ENCODE measurements at places on chromosomes 5 and 9.

DNA sequence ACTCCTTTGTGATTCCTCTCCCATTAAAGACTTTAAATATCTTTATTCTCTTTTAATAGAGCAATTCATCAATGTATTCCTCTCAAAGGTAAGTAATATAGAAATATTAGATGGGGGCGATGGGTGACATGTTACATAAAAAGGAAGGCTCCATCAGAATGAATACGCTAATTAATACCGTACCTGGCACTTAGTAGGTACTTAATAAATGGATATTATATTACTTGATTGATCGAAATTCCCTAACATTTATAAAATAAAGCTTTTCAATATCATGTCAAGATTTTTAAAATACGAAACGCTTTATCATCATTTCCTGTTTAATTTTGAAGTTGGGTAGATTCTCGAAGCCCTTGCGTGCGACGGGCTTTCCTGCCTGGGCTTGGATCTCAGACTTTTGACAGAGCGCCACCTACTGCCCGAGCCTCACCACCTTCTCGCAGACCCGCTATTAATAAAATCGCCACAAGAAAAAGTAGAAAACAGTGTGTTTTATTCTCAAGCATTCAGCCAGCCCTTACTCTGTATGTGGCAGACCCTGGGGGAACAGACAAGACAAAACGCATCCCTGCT is 99.4 kb downstream of the C5orf15 start:
- DNase-seq: peak; percentile 50

GRCh38 chr9:87547671-87548081 is 50.0 kb downstream of the DAPK1 start:
- DNase-seq: no peak

- no peak for DNase-seq
Observed at GRCh38 chr5:63931836-63932235, 30.4 kb downstream of the HTR1A start.

DNA sequence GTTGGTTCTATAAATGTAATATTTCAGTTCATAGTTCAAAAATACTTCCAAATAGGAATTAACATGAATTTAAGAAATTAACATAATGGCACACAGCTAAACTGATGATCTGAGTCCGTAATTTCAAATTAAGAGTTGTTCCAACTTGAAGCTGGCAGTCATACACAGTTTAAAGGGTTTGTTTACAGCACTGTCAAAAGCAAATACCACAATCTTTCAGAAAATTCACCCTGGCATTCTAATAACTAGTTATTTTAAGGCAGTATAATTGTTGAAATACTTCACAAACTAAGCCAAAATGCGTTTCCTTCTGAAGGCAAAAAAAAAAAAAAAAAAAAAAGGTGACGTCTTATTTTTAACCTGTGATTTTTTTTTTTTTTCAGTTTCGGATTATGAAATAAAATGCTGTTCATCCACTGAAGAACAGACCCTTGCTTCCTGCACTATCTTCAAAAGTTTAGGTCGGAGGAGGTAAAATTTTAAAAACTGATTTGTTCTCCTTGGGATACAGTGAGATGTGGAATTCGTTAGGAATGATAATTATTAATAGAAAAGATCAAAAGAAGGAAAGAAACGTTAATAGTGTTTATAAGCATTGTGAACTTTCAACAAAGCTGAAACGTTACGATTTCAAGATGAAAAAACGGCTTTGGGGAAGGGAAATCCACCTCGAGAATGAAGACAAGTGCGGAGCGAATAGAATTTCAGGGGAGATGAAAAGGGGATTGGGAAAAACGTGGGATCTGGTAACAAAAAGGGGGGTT is 850 bp downstream of the IL6ST start:
- no peak for DNase-seq

- DNase-seq: no peak
Observed at GRCh38 chr5:180486636-180487149, 7.5 kb upstream of the CNOT6 start.

DNA sequence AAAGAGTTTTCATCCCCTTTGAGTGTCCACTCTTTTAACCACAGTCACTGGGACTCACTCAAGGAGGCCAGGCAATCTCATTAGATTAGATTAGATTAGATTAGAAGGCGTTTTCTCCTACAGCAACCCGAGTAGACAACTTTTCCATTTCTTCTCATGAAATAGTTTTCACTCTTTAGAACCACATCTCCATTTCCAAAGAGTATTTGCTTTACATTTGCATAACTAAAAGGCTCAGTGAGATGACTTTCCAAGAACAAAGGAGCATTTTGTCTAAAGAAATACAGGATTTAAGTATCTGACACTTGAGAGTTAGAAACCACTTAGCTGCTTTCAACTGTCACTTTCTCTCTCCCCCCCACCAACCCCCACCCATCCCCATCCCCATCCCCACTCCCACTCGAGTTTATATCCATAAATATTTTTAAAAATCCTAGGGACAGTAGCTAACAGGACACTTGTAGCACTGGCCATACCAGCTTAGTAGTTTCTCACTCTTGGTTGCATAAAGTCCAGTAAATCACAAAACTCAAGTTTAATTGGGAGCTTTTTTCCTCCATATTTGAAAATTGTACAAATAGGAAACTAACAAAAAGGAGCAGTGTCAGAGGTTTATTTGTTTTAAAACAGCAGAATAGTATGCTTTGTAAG is 2202.9 kb upstream of the WWC1 start:
- no peak for DNase-seq

DNA sequence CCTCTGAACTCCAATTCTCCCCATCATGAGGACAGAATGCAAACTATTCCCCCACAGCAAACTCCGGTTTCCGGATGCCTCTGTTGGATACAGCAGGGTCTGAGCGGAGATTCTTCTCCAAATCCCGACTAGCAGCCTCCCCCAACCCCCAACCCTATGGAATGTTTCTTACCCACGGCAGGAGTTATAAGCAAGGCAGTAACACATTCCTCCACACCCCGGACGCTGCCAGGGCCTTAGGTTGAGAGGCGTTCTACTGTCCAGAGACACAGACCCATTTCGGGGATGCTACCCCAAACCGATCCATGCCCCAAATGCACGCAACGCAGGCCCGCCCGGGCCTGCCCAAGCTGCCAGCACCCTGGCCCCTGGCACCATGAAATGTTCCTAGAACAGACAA is 85.6 kb upstream of the LMX1B start:
- DNase-seq: no peak

DNA sequence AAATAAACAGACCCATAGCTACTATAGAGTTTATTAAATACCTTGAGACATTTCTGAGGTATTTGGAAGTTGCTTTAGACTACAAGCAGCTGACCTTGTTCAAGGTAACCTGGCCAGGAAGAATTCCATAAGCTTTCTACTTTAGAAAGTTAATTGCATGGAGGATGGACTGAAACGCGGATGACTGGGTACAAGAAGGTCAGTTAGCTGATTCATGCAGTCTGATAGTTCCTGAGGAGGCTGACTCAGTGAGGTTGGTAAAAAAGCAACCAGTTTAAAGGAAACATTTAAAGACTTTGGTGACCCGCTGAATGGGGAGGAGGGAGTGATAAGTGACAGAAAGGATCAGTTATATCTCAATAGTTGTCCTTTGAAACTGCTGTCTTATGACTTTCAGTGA is 670.1 kb upstream of the CDH9 start:
- DNase-seq: no peak

GRCh38 chr9:94941211-94941875 is 214.8 kb downstream of the AOPEP start:
- no peak for DNase-seq

- no peak for DNase-seq
Observed at GRCh38 chr9:6134661-6135180, 80.9 kb upstream of the IL33 start.

DNA sequence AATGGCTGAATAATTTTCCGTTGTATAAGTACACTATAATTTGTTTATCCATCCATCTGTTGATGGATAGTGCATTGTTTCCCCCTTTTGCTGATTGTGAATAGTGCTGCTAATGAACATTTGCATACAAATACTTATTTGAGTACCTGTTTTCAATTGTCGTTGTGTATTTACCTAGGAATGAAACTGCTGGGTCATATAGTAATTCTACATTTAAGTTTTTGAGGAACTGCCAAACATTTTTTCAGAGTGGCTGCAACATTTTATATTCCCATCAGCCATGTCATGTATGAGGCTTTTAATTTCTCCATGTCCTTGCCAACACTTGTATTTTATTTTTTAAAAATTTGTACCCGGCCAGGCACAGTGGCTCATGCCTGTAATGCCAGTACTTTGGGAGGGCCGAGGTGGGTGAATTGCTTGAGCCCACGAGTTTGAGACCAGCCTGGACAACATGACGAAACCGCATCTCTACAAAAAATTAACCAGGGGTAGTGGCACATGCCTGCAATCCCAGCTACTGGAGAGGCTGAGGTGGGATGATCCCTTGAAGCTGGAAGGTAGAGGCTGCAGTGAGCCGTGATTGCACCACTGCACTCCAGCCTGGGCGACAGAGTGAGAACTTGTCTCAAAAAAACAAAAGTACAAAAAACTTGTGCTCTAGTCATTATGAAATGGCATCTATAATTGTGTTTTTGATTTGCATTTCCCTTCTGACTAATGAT is 2.2 kb upstream of the ANXA6 start:
- no peak for DNase-seq

GRCh38 chr9:12748016-12748415 is 26.8 kb upstream of the LURAP1L start:
- no peak for DNase-seq

DNA sequence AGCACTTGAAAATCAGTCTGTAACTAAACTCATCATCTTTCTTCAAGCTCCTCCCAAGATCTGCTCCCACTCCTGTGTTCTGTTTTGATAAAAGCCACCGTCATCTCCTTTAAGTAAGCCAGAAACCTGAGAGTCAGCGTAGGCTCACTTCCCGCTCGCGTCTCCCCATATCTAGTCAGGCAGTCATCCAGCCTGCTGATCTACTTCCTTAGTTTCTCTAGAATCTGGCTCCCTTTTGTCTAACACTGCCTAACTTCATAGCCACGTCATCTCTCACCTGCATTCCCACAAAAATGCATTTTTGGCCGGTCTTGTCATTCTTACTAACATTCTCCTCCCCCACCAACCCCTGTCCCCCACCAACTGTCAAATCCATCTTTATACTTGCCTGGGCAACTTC is 3.0 kb upstream of the TJP2 start:
- DNase-seq: no peak

DNA sequence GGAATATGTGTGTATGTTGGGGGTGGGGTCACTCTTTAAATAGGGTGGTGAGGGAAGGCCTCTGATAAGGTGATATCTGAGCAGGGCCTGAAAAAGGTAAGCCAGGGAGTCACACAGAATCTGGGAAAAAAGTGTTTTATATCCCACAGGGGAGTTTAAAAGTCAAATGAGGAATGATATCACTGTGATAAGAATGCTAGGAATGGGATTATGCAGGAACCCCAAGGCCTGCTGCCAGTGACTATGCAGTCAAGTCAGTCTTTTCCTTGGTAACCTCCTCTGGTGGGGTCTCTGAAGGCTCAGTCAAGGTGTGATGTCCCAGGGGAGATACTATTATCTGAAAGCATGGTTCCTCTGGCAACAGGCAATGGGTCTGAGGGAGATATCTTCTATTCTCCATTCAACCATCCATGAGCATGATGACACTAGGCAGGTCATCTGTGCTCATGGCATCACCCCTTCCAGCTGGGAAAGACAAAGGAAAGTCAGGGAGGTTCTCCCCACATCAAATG is 53.5 kb downstream of the GRIA1 start:
- DNase-seq: no peak

DNA sequence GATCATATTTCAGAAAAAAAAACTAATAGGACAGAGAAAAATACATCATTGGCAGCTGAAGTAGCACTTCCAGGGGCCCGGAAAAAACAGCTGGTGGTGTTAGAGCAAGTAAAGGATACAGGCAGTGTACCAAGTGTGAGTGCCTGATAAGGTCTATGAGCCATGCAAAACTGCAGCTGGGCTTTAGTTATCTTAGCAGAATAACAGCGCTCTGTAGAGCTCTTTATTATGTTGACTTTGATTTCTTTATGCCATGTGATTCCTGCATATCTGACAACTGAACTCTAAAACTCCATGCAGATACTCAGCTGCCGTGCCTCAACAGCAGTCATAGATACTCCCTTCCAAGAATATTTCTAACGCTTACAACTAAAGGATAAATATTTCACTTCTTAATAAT is 119.5 kb downstream of the CAAP1 start:
- DNase-seq: no peak

GRCh38 chr9:13088720-13089427 is 190.6 kb downstream of the MPDZ start:
- no peak for DNase-seq

GRCh38 chr5:994272-994607 is 14.4 kb upstream of the NKD2 start:
- DNase-seq: no peak

GRCh38 chr9:96048104-96048955 is 172.8 kb downstream of the ERCC6L2 start:
- DNase-seq: peak; percentile 28

- DNase-seq: no peak
Observed at GRCh38 chr5:38163636-38164237, 94.6 kb upstream of the EGFLAM start.

DNA sequence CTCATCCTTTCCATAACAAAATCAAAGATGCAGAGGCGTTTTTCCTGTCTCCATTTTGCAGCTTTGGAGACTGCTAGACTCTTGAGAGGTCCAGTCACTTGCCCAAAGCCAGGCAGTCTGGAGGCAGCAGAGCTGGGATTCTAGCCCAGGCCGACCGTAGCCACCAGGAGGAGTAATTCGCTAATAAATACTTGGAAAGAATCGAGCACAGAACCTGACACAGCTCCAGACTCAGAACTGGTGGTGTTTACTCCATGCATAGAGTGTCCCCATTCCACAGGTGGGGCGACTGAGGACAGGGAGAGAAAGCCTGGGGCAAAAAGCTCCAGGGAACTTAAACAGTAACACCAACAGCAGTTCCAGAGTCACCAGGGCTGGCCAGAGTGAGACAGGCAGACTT is 10.7 kb upstream of the CERCAM start:
- no peak for DNase-seq

GRCh38 chr5:165460911-165461310 is 1955.5 kb downstream of the MAT2B start:
- no peak for DNase-seq

DNA sequence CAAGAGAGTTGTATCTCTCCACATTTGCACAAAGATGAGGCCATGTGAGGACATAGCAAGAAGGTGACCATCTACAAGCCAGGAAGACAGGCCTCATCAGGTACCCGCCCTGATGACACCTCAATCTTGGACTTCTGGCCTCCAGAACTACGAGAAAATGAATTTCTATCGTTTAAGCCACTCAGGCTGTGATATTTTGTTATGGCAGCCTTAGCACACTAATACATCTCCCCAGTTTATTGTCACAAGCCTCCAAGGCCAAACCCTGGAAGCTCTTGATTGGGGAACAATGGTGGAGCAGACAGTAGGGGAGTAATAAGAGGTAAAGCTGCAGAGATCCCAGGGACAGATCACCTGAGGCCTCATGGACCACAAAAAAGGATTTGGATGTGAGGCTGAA is 7.7 kb upstream of the P4HA2 start:
- no peak for DNase-seq

DNA sequence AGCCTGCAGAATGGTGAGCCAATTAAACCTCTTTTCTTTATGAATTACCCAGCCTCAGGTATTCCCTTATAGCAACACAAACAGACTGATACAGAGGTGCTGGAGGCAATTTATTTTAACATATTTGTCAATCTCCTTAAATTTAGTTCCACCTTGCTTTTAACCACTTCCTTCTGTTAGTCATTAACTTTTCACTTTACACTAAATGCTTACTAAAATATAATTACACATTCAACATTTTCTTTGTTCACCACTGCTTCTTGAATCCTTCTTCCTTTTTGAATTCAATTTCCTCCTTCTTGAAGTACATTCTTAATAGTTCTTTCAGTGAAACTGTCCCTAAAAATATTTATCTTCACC is 39.4 kb downstream of the LYRM7 start:
- no peak for DNase-seq

Measured in progenitor cell of endocrine pancreas (in vitro differentiated cells).